ENCODE measurements at places on chromosomes 3 and 15.

GRCh38 chr3:46604127-46604526 is 8.2 kb upstream of the FAM240A start:
- DNase-seq, result no peak

GRCh38 chr15:86764021-86764420 is 684.4 kb downstream of the AGBL1 start:
- DNase-seq, result no peak

DNA sequence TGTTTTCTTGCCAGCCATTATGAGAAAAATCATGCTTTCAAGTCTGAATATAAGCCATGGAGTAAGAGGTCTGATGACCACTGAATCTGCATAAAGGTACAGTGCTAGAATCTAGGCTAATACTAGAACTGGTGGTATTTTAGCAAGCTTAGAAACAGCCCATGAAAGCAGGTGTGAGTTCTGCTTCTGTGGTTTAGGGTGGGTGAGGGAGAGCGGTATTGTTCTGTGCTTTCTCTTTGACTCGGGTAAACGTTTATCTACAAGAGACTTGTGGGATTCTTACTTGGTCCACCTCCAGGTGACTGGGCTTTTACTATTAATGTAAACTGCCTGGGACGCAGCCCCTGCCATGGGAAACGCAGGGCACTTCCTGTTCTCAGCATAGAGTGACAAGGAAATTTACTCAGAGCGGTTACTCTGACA is 55.2 kb downstream of the PGPEP1L start:
- peak; percentile 75 for DNase-seq

- no peak for DNase-seq
Measured at GRCh38 chr15:93217343-93217742, 128.3 kb upstream of the RGMA start.

DNA sequence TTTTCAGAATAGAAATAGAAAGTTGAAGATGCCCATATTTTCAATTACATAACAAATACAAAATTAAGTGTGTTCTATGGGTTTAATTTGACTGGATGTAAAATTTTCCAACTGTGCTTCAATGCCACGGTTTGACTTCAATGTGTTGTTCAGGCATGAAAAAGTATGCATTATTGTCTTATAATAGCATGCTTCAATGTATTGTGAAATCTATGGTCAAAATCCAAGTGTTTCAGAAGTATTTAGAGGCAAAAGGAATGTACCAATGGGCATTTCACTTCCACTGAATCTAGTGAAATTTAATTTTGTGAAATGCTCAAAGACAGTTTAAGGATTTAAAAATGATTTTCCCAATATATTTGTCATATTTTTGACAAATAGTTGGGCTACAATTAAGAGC is 16.0 kb downstream of the NEK10 start:
- no peak for DNase-seq

All from GM13976 (cell line).